Peyer's patch (tissue), 4 donors: ENCODE measurements at places on chromosomes 16 and 17. TPM values are rescaled to one million over a fixed set of nuclear protein-coding genes. Genes with fewer than 3 reads are reported as not detected.

CHST5 gene
- total RNA-seq = 5.8 TPM

SMIM5 gene
- 68.8 TPM for total RNA-seq

SOX15 gene
- 2.7 TPM for total RNA-seq

MYLK3 gene
- total RNA-seq = not detected

LCMT1 gene
- 37.0 TPM for total RNA-seq

SULT1A4 gene
- total RNA-seq = 158 TPM

SDR42E1 gene
- total RNA-seq = 19.3 TPM

SPATA22 gene
- not detected for total RNA-seq

CMTM2 gene
- total RNA-seq = not detected

ALOX15 gene
- total RNA-seq = not detected

CCL23 gene
- not detected for total RNA-seq

TAC4 gene
- not detected for total RNA-seq

- no peak for DNase-seq
These were observed 27.8 kb upstream of the GHDC start for GRCh38 chr17:42221886-42222745.

DNA sequence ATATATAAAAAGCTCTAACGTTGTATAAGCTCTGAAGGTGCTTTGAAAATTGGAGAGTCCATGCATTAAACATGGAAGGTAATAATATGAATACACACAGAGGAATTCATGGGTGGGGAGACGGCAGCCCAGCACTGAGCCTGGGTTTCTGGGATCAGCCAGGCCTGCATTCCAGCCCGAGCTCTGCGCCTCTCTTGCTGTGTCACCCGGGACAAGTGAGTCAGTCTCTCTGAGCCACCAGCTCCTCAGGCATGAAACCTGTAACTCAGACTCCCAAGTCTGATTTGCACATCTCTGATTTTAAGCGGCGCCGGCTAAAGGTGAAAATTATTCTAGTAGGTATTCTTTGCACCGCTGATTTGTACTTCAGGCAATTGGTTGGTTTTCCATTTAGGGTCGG, 238.8 kb downstream of the MRTFB start:
- DNase-seq = no peak

- no peak for DNase-seq
These were observed 13.0 kb downstream of the MYBBP1A start for GRCh38 chr17:4542003-4542725.

- no peak for DNase-seq
These were observed 62.2 kb upstream of the LGALS9 start for GRCh38 chr17:27568811-27569210.

DNA sequence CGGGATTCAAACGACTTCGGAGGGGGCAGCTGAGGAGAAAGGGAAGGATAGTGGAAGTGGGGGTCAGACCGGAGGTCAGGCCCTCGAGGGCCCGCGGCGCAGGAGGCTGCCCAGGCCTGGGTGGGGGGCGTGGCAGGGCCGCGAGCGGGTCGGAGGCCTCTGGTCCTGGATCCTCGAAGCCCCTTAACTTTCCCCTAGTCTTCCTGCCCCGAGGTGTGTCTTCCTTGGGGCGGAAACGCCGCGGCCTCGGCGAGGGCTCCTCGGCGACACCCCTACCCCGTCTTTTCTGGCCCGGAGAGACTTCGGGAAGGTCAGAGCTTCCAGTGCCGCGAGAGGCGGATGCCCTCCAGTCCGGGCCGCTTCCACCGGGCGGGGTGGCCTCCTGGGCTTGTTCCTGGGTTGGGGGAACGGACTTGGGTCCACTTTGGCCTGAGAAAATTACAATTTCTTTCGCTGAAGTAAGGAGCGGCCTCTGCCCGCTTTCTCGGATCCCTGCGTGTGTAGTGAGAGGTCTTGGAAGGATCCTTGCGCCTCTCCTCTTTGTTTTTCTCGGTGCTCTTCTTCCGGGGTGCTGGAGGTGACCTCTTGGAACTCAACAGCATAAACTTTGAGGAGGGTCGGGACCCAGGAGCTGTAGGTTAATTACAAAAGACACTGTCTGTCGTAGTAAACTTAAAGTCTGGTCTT, 491 bp downstream of the IST1 start:
- DNase-seq = peak; percentile 66

- no peak for DNase-seq
These were observed 131.8 kb downstream of the UTP18 start for GRCh38 chr17:51391982-51392654.

- DNase-seq = no peak
These were observed 10.0 kb downstream of the NLE1 start for GRCh38 chr17:35132099-35132498.

- no peak for DNase-seq
These were observed 30.7 kb upstream of the CDRT4 start for GRCh38 chr17:15498107-15498506.

- peak; percentile 43 for DNase-seq
These were observed 26.0 kb downstream of the ACSF3 start for GRCh38 chr16:89119661-89120141.

GRCh38 chr16:80372341-80372740, 168.5 kb upstream of the DYNLRB2 start:
- no peak for DNase-seq

DNA sequence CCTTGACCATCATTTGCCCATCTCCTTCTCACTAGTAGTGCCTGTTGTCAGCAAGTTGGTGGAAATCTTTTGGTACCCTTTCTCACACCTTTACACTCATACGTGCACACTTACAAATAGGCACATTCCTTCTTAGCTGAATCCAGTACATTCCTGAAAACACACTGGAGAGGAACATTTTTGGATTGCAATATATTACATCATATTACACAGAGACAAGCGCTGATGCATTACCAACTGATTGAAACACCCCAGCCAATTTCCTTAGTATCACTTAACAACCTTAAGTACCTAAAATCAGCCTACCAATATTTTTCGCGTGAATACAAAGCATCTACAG, 64.1 kb downstream of the PLCG2 start:
- DNase-seq = no peak

GRCh38 chr17:76408037-76408849, 23.8 kb downstream of the SPHK1 start:
- peak; percentile 77 for DNase-seq

- DNase-seq = no peak
These were observed 96.0 kb downstream of the YPEL2 start for GRCh38 chr17:59427425-59427921.

DNA sequence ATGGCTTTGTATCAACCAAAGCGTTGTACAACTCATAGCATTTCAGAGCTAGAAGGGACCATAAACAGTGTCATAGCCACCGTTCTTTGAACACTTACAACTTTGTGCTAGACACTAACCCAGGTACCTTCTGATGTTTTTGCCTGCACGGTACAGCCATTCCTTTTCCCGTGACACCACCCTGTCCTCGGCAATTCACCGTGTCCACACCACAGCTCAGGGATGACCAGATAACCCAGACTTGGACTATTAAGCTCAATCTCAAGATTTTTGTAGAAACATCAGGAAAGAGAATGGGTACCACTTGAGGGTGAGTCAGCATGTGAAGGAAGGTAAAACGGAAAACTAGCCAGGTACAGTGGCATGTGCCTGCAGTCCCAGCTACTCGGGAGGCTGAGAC, 9.8 kb upstream of the CBFB start:
- no peak for DNase-seq

GRCh38 chr16:58049232-58050185, 24.0 kb downstream of the MMP15 start:
- DNase-seq = no peak

DNA sequence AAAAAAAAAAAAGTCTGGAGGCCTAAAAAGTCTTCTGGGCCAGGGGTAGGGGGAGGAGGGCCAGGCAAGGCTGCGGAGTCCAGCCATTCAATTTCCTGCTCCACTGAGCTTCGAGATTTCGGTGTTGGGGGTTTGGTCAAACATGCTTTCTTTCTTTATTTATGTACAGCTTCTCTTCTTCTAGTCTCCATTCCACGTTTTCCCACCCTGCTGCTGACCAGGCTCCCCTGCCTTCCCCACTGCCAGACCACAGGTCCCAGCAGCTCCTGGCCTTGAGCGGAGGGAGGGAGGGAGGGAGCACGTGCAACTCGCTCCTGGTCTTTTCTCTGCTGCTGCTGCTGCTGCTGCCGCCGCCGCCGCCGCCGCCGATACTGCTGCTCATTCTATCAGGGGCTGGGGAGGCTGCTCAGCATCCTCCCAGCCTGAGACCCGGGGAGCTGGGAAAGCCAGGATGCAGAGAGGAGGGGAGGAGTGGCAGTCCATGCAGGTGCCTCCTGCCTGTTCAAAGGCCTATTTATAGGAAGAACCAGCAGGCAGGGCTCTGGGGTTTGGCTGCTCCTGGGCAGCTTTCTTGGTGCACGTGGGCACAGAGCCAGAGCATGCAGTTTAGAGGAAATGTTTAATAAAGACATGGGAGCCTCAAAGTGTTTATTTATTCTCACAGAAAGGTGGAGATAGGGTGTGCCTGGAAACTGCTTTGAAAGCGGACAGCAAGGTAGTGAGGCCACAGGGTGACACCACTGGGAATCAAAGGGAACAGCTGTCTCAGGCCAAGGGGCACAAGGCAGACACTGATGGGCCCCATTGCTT, 23.4 kb upstream of the ZFHX3 start:
- DNase-seq = no peak

- DNase-seq = no peak
These were observed 118.3 kb downstream of the SMG6 start for GRCh38 chr17:2184993-2185931.

- no peak for DNase-seq
These were observed 73.9 kb upstream of the TANC2 start for GRCh38 chr17:62892061-62892675.

- DNase-seq = no peak
These were observed 2.2 kb downstream of the PRSS53 start for GRCh38 chr16:31086629-31086906.

DNA sequence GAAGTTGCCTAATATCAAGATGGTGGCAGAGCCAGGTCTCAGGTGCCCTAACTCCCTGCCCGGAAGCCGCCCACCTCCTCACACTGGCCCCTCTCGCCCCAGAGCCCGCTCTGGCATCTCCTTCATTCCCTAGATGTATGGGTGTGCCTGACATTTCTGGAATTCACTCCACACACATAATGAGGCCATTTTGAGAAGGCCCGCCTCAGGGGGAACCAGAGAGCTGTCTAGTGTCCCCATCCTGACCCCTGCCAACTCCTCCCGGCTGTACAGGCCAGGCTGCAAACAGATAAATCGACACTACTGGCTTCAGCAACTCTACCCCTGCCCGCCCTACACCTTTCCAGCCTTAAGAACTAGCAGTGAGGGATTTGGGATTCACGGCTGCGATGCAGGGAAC, 7.7 kb downstream of the WNT3 start:
- no peak for DNase-seq

- no peak for DNase-seq
These were observed 233.1 kb upstream of the WSCD1 start for GRCh38 chr17:5837055-5837491.
